Stimulated activated CD8-positive, alpha-beta memory T cell treated with anti-CD3 and anti-CD28 coated beads, Interleukin-4, amount 100 ng/mL, for 48 hours (primary cell): ENCODE measurements at places on chromosomes 13 and 19.

DNA sequence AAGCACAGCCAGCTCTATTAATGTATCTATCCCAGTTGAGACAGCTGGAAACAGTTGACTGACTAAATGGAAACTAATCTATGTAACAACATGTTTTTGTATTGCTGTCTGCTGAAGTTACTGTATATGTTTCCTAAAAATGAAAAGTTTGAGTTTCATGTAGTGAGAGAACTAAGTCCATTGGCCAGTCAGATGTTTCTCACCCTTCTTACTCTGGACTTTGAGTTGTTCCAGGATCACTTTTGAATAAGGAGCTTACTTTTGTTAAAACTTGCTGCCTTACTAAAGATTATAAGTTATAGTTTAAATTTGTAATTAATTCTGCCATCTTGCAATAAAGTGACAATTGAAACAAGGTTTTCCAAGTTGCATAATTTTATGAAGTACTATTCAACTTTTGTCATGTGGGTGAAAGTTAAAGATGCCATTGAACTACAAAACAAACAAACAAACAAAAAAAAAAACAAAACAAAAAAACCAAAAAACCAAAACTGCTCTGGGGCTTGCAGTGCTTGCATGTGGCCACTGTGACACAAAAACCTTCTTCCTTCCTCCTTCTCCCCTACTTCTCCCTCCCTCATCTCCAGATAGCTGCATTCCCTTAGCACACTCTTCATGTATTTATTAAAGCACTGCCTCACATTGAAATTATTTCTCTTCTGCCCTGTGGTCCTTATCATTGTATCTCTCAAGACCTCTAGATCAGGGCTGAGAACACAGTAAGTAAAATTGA is 15.3 kb downstream of the WDFY2 start:
- no peak for DNase-seq

GRCh38 chr13:35804901-35805300 is 326.3 kb downstream of the DCLK1 start:
- DNase-seq, result no peak

GRCh38 chr13:51793570-51794271 is 10.2 kb downstream of the DHRS12 start:
- peak; percentile 66 for DNase-seq

DNA sequence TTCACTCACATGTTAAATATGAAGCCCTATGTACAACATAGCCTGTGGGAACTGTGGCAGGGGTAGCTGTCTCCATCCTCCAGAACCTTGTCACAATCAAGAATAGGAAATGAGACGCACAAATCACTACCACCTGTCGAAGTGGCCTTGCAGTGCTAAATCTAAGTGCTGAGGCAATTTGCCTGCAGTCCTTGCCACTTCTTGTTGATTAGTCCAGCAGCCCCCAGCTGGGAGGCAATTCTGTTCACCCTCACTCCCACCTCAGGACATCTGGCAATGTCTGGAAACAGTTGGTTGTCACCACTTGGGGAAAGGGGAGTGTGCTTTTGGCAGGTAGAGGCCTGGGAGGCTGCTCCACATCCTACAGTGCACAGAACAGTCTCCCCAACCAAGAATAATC is 10.7 kb downstream of the RFX2 start:
- DNase-seq, result no peak

- DNase-seq, result no peak
Measured at GRCh38 chr19:35165200-35166058, 10.9 kb downstream of the FXYD5 start.

DNA sequence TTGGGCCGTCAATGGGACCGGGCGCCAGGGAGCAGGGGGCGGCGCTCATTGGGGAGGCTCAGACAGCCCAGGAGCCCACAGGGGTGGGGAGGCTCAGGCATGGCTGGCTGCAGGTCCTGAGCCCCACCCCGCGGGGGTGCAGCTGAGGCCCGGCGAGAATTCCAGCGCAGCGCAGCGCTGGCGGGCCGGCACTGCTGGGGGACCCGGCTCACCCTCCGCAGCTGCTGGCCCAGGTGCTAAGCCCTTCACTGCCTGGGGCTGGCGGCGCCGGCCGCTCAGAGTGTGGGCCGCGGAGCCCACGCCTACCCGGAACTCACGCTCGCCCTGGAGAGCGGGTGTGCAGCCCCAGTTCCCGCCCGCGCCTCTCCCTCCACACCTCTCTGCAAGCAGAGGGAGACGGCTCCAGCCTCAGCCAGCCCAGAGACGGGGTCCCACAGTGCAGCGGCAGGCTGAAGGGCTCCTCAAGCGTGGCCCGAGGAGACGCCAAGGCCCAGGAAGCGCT is 1227.4 kb downstream of the PCDH17 start:
- no peak for DNase-seq
